ENCODE measurements at places on chromosomes 7 and 10. TPM values are rescaled to one million over a fixed set of nuclear protein-coding genes. Genes with fewer than 3 reads are reported as not detected.

- no peak overlapping the region for H3K4me3 ChIP-seq
- H3K27ac ChIP-seq = no peak overlapping the region
- no peaks in the 10 kb centered on the region for H3K27me3 ChIP-seq
- no peak for DNase-seq
Measured at GRCh38 chr7:157846271-157846670, 509.5 kb downstream of the DNAJB6 start.

- no peak overlapping the region for H3K27ac ChIP-seq
- H3K4me1 ChIP-seq = peaks cover 4% of the 10 kb centered on the region
- DNase-seq = no peak
- no peaks in the 10 kb centered on the region for H3K36me3 ChIP-seq
- no peaks in the 10 kb centered on the region for H3K27me3 ChIP-seq
- H3K4me3 ChIP-seq = no peak overlapping the region
Measured at GRCh38 chr7:96327429-96327828, 5.5 kb upstream of the SLC25A13 start.

DNA sequence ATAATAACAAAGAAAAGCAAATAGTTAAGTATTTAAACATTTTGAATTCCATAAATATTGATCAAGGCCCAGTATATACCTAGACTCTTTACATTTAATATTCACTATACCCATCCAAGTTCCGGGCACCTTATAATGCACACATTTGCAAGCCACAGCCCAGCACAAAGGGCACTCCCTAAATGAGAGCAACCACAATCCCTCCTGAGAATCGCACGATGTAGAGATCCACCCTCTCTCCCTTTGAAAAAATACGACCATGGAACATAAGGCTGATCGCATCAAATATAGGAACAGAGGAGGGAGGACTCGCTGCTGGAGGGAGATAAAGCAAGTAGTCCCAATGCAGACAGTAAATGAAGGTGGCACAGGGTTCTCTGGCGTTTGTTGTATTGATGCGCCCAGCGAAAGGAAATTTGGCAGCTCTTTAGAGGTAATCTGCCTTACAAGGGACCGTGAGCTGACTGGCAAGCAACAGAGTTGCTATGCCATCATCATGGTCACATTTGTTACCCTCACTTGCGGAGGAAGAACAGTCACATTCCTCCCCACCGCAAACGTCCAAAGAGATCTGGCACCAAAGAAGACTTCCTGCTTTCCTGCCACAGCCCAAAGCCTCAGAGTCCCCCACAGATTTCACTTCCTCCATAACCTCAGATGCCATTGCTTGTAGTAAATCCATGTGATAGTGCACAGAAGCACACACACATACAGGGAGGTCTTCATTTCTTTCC is 16.1 kb upstream of the TAS2R40 start:
- no peaks in the 10 kb centered on the region for H3K36me3 ChIP-seq
- no peaks in the 10 kb centered on the region for H3K27me3 ChIP-seq
- H3K4me3 ChIP-seq = no peak overlapping the region
- H3K4me1 ChIP-seq = no peaks in the 10 kb centered on the region
- H3K27ac ChIP-seq = no peak overlapping the region

GRCh38 chr7:135508883-135509588 is 866 bp downstream of the CNOT4 start:
- no peak for DNase-seq
- H3K36me3 ChIP-seq = no peaks in the 10 kb centered on the region
- H3K4me1 ChIP-seq = peaks cover 37% of the 10 kb centered on the region

GRCh38 chr10:131876508-131876907 is 24.3 kb upstream of the PPP2R2D start:
- no peaks in the 10 kb centered on the region for H3K36me3 ChIP-seq
- H3K4me3 ChIP-seq = no peak overlapping the region
- no peaks in the 10 kb centered on the region for H3K4me1 ChIP-seq
- no peak overlapping the region for H3K27ac ChIP-seq
- no peaks in the 10 kb centered on the region for H3K27me3 ChIP-seq

- H3K27ac ChIP-seq = no peak overlapping the region
- DNase-seq = no peak
- no peaks in the 10 kb centered on the region for H3K4me1 ChIP-seq
- no peak overlapping the region for H3K4me3 ChIP-seq
- no peaks in the 10 kb centered on the region for H3K36me3 ChIP-seq
Measured at GRCh38 chr10:86678999-86679792, 10.9 kb downstream of the LDB3 start.

GRCh38 chr7:35792472-35792871 is 8.4 kb upstream of the SEPTIN7 start:
- no peak for DNase-seq
- H3K4me3 ChIP-seq = no peak overlapping the region
- no peak overlapping the region for H3K27ac ChIP-seq
- H3K27me3 ChIP-seq = no peaks in the 10 kb centered on the region
- no peaks in the 10 kb centered on the region for H3K4me1 ChIP-seq

DNA sequence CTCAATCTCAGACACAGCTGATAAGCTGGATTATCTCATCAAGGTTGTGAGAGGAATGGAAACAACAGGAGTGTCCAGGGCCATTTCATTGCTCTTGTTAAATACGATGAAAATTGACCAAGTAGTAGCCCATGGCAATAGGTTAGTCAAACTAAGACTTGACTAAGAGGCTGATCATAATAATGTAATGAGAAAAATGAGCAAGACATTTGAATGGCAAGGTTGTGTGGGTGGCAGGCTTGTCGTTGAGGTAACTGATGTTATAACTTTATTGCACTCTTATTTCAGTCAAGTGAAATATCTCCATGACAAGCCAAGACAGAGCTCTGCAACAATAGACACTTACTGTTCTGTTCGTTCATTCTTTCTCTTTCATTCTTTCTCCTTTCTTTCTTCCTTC is 532.0 kb downstream of the GATA3 start:
- no peak overlapping the region for H3K4me3 ChIP-seq
- H3K27ac ChIP-seq = no peak overlapping the region
- H3K4me1 ChIP-seq = no peaks in the 10 kb centered on the region

- no peak overlapping the region for H3K27ac ChIP-seq
- no peaks in the 10 kb centered on the region for H3K4me1 ChIP-seq
- H3K36me3 ChIP-seq = no peaks in the 10 kb centered on the region
- no peak overlapping the region for H3K4me3 ChIP-seq
- DNase-seq = no peak
- no peaks in the 10 kb centered on the region for H3K27me3 ChIP-seq
Measured at GRCh38 chr10:9149134-9149533, 1094.6 kb downstream of the GATA3 start.

GRCh38 chr7:73342645-73343044 is 14.7 kb downstream of the FKBP6 start:
- no peaks in the 10 kb centered on the region for H3K27me3 ChIP-seq
- no peak overlapping the region for H3K27ac ChIP-seq
- H3K4me1 ChIP-seq = peaks cover 15% of the 10 kb centered on the region
- no peak overlapping the region for H3K4me3 ChIP-seq
- DNase-seq = peak; percentile 29

DNA sequence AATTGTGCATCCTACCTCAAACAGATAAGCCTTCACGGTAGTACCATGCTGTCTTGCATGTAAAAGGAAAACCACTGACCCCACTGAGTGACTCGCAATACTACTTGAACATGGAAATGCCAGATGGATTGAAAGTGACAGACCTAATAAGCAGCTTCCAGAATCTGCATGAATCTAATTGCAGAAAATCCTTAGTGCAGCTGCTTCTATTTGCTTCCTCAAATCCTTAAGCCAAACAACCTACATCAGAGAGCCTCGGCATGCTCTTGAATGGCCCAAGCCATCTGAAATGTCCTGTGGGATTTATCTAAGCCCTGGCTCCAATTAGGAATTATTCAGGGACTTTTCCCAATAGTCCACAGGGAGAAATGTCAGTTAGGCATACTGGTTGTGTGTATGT is 509.5 kb upstream of the CELF2 start:
- no peak overlapping the region for H3K27ac ChIP-seq
- H3K36me3 ChIP-seq = no peaks in the 10 kb centered on the region
- no peaks in the 10 kb centered on the region for H3K4me1 ChIP-seq
- no peak for DNase-seq

DNA sequence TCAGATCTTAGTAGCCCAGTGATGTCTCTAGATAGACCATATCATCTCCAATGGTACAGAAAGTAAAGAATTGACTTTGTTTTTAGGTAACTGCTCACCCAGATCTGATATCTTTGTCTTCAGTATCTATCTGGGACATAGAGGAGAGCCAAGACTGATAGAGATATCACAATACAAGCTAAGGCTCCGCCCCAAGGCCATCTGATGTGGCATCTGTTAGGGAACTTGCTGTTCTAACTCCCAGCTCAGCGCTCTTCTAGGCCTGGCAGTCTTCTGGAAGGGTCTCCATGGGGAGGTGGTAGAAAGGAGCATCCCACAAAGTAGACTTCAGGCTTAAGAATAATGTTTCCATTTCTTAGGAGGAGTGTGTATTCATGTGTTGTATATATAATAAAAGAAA is 88.4 kb upstream of the SAMD8 start:
- H3K27me3 ChIP-seq = no peaks in the 10 kb centered on the region
- H3K27ac ChIP-seq = no peak overlapping the region
- DNase-seq = no peak
- no peaks in the 10 kb centered on the region for H3K36me3 ChIP-seq
- H3K4me1 ChIP-seq = no peaks in the 10 kb centered on the region

- no peak overlapping the region for H3K4me3 ChIP-seq
- H3K27ac ChIP-seq = no peak overlapping the region
- no peaks in the 10 kb centered on the region for H3K27me3 ChIP-seq
- H3K4me1 ChIP-seq = no peaks in the 10 kb centered on the region
- DNase-seq = no peak
Measured at GRCh38 chr10:93921338-93921737, 27.6 kb downstream of the SLC35G1 start.

DNA sequence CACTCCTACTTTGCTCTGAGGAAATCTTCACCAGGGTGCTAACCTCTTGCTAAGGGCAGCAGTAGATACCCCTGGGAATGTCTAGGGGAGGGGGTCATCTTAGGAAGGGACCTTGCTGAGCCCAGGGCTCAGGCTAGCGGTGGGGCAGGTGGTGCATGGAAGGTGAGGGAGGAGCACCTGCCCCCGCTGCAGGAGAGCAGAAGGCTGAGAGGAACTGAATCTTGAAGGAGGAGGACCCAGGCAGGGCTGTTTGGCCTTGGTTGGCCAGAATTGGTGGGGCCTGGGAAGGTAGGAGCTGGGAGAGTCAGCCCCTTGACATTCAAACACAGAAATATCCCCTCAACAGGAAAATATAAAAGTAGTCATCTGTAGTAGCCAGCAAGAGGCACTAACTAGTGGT is 7.0 kb downstream of the CALHM3 start:
- no peak overlapping the region for H3K4me3 ChIP-seq
- no peaks in the 10 kb centered on the region for H3K27me3 ChIP-seq

The PTPRN2 gene
- total RNA-seq = 2.1 TPM

The NPFFR1 gene
- total RNA-seq = 0.02 TPM

The UBE3C gene
- 68.3 TPM for total RNA-seq

The FERD3L gene
- not detected for total RNA-seq

The LRRC61 gene
- 12.0 TPM for total RNA-seq

The CFAP46 gene
- 1.4 TPM for total RNA-seq

The ADRB1 gene
- total RNA-seq = 0.89 TPM
